ENCODE measurements at places on chromosomes 6 and 20. TPM values are rescaled to one million over a fixed set of nuclear protein-coding genes. Genes with fewer than 3 reads are reported as not detected.

Gene MEP1A
- total RNA-seq: not detected

Gene POLH
- total RNA-seq: 38.0 TPM

Gene LHFPL5
- total RNA-seq: not detected

Gene TTBK1
- total RNA-seq: not detected

Gene CST2
- total RNA-seq: not detected

Data from RPMI7951 (cell line).